Left renal pelvis (tissue), 4 donors: ENCODE measurements at places on chromosomes 3 and 15. TPM values are rescaled to one million over a fixed set of nuclear protein-coding genes. Genes with fewer than 3 reads are reported as not detected.

GRCh38 chr15:72339777-72340177, 19.8 kb upstream of the CELF6 start:
- DNase-seq = no peak

DNA sequence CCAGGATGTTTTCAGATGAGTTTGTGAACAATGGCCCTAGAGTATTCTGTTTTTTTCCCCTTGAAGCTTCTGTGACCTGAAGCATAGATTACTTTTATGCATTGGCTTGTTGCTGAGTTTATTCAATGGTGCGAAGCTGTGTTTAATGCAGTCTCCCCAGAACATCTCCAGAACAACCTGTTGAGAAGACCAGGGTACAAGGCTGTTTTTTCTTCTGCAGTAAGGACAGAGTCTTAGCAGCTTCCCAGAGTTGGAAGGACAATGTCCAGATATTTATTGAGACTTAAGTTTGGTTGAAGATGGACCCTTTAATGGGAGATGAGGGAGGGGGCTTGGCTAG, 295.6 kb downstream of the LRTM1 start:
- DNase-seq = no peak

GRCh38 chr3:111979434-111980038, 710 bp downstream of the ABHD10 start:
- no peak for DNase-seq

DNA sequence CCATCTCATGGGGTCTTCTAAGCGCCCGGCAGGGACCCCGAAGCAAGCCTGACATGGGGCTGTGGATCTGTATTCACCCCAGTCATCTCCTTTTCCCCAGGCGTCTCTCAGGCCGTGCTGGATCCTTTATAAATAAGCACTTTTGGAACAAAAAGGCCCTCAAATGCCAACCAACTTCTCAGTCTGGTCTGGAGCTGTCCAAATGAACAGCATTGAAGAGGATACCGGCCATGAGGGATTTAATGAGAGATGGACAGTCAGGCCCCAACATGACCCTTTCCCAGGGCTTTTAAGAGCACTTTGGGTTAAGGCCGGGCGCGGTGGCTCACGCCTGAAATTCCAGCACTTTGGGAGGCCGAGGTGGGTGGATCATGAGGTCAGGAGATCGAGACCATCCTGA, 89.2 kb upstream of the SPATA12 start:
- no peak for DNase-seq

DNA sequence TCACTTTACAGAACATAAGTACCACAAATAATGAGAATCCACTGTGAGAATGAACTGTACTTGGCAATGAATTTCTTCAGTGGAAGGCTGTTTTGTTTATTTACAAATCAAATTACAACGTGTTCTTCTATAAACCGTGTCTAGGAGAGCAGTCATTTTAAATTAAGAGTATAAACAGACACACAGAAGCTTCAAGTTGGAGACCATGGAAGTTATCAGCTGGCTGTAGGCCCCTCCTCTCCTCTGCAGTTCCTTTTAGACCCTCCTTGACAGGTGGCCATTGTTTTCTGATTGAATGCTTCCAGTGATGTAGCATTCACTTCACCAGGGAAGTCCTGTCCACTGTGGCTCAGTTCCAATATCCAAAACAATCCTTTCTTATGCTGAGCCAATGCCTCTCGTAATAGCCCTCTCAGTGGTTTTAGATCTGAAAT, 7.3 kb upstream of the MAPK6 start:
- no peak for DNase-seq

- DNase-seq = no peak
Observed at GRCh38 chr3:44803298-44803697, 41.7 kb downstream of the KIF15 start.

- no peak for DNase-seq
Observed at GRCh38 chr3:129518038-129518561, 10.3 kb upstream of the RHO start.

DNA sequence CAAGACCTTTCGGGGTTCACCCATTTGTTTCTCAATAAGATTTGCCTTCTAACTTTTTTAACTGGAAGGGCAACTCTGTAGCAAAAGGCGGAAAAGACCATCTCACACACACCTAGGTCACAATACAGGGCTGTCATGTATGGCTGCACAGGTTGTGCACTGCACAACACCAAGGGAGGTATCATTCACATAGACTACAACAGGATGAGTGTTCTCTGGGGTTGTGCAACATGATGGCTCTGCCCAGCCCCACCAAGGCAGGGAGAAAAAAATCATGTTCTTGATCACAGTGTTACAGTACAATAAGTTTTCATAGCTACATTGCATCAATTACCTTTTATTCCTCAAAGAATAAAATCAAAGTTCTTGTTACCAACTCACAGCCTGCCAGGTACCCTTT, 52.8 kb downstream of the ANXA2 start:
- no peak for DNase-seq

The C3orf20 gene
- polyA plus RNA-seq = 0.52 TPM

GRCh38 chr3:143063018-143063417, 56.6 kb upstream of the CHST2 start:
- no peak for DNase-seq

The JAGN1 gene
- 46.2 TPM for polyA plus RNA-seq

DNA sequence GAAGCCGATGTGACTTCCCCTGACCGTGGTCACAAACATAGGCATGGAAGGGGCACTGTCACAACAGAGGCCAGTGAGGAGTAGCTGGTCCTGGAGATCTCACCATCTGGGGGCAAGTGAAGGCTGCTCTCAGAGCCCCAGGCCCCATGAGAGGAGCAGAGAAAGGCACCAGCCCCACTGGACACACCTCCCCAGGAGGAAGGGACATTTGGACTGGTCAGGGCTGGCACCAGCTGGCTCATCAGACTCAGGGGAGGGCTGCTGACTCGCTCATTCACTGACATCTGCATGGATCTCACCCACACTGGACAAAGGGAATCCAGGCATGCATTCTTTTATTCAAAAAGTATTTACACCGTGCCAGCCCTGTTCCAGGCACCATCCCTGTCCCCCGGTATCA, 26.8 kb downstream of the ESYT3 start:
- DNase-seq = no peak

DNA sequence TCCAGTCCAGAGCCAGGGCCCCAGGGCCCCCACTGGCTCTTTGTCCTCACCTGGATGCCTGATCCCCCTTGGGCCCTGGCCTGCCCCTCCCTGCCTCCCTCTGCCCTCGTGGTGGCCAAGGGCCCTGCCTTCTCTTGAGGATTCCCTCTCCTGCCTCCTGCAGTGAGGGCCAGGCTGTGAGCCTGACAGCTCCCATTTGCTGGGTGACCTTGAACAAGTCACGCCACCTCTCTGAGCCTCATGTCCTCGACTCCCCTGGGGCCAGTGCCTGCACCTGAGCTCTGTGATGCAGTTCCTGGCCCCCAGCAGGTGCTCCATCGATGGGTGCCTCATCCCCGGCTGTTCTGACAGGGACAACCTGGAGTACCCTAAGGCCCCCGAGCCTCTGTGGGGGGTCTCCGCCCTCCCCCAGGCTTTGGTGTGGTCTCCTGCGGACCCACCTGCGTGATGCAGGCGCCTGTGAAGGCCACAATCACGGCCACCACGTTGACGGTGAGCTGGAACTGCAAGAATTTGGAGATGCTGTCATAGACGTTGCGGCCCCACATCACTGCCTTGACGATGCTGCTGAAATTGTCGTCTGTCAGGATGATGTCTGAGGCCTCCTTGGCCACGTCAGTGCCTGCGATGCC, 24.1 kb upstream of the SEC13 start:
- DNase-seq = no peak
